ENCODE measurements at places on chromosomes 2 and 18.

DNA sequence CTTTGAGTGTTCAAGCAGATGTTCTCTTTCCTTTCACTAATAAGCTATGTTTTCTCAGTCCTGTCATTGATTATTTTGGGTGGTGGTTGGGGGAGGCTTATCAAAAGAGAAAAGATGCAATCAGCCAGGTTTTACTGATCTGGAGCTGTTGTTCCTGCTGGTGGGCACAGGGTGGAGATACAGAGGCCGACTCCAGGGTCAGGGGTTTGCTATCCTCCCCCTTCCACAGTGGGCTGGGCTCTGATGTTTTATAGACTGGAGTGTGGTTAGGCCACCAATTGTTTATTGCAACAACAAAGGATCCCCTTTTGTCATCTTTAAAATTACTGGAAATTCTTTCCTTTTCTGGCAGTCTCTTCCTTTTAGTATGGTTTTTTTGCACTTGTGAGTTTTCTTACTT, 120.5 kb downstream of the TANC1 start:
- no peak for DNase-seq

GRCh38 chr2:4673025-4673489, 969.7 kb downstream of the DCDC2C start:
- no peak for DNase-seq

GRCh38 chr2:174436351-174436750, 40.8 kb downstream of the SCRN3 start:
- DNase-seq: no peak

DNA sequence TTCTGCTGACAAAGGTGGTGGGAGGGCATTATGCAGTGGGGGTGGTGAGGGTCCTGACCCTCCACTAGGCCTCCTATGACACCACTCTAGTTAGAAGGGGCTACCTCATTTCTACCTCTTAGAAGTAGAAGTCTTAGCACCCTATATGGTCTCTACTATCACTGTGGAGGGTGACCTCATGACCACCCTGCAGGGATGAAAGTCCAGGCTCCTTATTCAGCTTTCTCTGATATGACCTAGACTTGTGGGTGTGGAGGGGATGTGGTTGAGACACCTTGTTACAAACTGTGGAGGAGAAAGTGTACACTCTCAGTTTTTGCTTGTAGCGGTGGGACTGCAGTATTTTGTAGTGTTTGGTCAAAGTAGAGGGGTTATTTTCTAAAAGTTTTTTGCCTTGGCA, 18.6 kb downstream of the TMEM182 start:
- no peak for DNase-seq

GRCh38 chr2:143574069-143574468, 444.9 kb downstream of the ARHGAP15 start:
- DNase-seq: no peak

DNA sequence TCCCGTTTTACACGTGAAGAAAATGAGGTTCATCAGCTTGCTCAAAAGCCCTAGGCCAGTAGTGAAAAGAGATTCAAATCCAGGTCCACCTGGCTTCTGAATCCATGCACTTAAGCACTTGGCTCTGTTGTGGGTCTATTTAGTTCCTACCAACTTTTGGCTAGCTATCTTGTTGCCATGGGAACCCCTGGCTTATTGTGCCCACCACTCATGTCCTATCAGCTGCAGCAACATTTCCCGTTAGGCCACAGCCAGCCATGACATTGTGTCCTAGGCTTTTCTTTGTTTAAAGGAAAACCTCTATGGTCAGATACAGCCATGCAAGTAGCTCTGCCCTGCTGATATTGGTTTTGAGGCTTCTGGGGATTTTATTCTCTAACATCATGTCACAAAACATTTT, 49.8 kb downstream of the PLEK start:
- no peak for DNase-seq

DNA sequence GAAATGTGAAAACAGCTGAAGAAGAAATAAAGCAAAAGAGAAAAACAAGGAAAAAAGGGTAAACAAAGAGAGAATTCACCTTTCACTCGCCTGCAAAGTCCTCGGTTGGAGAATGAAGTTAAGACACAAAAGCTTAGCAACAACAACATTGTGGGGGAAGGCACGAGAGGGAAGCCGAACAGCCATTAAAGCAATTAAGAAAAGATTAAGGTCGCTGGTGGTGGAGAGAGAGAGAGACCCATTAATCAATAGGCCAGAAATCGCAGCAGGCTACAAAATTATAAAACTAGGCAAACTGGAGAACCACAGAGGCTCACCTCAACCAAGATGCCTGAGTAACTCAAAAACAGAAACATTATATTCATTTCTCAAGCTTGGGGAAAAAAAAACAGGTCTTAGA, 120.0 kb upstream of the SIX3 start:
- no peak for DNase-seq

DNA sequence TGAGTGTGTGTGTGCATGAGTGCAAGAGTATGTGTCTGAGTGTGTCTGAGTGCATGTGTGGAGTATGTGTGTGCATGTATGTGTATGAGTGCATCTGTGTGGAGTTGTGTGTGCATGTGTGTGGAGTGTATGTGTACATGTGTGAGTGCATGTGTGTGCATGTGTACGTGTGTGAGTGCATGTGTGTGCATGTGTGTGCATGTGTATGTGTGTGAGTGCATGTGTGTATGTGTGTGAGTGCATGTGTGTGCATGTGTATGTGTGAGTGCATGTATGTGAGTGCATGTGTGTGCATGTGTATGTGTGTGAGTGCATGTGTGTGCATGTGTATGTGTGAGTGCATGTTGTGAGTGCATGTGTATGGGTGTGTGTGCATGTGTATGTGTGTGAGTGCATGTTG, 23.7 kb downstream of the TOGARAM2 start:
- no peak for DNase-seq

GRCh38 chr18:45467945-45468344, 147.3 kb upstream of the SLC14A2 start:
- DNase-seq: no peak

DNA sequence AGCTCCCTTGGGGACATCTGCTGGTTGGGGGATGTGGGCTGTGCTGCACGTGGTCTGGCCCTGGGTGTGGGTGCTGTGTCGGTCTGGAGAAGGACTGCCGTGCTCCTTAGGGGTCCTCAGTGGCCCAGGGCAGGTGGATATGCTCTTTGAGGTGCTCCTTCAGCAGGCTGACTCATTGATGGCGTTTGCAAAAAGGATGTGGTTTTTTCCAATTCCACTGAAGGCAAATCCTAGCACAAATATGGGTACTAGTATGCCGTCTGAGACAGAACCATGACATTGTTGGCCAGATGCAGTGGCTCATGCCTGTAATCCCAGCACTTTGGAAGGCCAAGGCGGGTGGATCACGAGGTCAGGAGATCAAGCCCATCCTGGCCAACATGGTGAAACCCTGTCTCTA, 3.3 kb downstream of the PPP1R7 start:
- no peak for DNase-seq

DNA sequence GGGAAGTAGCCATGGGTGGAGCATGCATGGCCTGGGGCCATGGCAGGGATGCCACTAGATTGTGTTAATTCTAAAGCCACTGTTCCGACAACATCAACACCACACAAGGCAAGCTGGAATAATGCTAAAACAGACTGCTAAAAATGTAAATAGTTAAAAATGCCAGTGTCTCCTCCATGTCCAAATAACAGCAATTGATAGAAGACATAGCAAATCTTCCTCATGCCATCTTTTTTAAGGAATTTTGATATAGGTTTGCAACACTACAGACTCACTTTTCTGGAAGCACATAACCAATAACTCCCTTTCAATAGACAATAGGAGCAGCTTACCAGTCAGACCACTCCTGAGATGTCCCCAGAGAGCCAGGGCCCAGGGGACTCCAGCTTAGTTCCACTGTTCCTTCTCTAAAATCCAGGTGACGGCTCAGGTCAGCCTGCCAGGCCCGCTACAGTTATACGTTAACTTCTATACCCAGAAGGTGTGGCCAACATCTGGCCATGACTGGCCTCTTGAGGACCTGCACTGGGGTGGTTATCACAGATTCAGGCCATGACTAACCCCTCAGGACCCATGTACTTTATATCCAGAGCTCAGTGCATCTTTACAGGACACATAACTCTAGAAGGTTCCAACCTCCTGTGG, 20.3 kb downstream of the TUBB6 start:
- no peak for DNase-seq

DNA sequence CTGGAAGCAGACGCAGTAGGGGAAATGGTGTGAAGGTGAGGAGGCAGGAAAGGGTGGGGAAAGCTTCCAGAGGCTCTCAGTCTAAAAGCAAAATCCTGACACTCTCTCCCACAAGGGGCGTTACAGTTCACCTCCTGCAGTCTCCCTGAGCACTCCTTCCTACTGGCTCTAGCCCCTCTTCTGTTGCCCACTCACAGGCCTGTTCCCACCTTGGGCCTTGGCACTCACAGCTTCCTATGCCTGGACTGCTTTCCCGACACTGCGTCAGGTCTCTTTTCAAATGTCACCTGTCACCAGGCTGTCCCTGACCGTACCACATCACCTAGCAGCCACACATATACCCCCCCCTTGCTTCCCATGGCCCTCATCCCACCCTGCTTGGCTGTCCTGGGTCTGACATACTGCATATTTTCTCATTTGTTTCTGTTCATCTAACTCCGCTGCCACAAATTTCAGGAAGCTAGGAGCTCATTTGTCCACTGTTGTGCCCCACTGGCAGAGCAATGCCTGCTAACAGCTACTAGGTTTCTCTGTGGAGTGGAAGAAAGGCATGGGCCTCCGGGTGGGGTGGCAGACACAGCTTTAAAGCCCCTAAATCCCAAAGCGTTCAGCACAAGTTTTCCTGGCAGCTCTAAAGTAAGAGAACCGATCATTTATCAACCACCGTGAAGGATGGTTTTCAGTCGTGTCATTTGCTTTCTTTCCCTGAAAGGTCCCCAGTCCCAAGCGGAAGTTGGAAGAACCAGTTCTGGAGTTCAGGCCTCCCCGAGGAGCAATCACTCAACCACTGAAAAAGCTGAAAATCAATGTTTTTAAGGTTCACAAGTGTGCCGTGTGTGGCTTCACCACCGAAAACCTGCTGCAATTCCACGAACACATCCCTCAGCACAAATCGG, 118.8 kb downstream of the ZNF532 start:
- DNase-seq: peak; percentile 23

GRCh38 chr18:38009320-38009719, 443.7 kb upstream of the CELF4 start:
- no peak for DNase-seq

GRCh38 chr2:117086943-117087250, 727.6 kb upstream of the DDX18 start:
- no peak for DNase-seq

DNA sequence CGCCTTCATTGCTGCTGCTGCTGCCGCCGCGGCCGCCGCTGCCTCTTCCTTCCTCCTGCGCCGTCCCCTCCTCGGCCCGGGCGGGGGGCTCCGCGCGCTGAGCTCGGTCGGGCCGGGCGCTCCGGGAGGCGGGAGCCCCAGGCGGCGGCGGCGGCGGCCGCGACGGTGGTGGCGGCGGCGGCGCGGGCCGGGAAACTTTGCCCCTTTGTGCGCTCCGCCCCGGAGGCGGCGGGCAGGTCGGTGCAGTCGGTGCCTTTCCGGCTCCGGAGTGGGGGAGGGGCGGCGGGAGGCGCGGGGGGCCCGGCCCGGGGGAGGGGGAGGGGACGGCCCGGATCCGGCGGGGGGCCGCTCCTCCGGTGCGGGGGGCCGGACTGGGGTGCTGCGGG, 205 bp downstream of the TET3 start:
- DNase-seq: no peak

GRCh38 chr18:36176711-36177110, 10.6 kb upstream of the MOCOS start:
- no peak for DNase-seq

- no peak for DNase-seq
These were observed 52.6 kb downstream of the RHBDD1 start for GRCh38 chr2:226888378-226888965.

GRCh38 chr2:85838181-85838580, 50.6 kb downstream of the ST3GAL5 start:
- DNase-seq: peak; percentile 25

- no peak for DNase-seq
These were observed 8.0 kb upstream of the D2HGDH start for GRCh38 chr2:241726459-241726858.

DNA sequence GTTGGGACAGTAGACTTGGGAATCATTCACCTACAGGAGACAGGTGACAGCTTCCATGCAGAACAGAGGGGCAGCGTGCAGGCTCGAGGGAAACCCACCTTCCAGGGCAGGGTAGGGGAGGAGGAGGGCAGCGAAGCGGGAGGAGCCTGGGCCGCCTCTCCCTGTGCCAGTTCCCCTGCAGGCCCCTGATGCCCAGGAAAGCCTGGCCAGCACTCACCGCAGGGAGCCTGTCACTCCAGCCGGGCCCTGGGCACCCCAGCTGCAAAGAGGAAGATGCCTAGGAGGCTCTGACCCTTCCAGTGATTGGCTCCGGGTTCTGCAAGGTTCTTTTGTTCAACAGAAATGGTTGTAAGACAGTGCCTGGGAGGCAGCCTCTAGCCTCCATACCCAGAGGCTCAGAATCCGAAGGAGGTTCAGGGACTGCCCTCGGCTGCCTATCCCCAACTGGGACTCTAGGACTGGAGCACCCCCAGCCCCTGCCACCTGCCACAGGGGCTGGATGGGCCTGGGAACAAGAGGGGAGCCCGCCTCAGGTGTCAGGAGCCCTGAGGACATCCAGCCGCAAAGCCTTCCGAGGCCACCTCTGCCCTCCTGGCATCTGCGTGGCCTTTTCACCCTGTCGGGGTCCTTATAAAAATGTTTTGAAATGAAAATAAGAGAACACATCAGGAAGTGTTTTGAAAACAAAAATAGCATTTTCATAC, 103.2 kb downstream of the PTGR3 start:
- DNase-seq: no peak

- no peak for DNase-seq
These were observed 190.1 kb upstream of the SP5 start for GRCh38 chr2:170524828-170525565.

- DNase-seq: no peak
These were observed 6.5 kb downstream of the GREB1 start for GRCh38 chr2:11540148-11540995.

DNA sequence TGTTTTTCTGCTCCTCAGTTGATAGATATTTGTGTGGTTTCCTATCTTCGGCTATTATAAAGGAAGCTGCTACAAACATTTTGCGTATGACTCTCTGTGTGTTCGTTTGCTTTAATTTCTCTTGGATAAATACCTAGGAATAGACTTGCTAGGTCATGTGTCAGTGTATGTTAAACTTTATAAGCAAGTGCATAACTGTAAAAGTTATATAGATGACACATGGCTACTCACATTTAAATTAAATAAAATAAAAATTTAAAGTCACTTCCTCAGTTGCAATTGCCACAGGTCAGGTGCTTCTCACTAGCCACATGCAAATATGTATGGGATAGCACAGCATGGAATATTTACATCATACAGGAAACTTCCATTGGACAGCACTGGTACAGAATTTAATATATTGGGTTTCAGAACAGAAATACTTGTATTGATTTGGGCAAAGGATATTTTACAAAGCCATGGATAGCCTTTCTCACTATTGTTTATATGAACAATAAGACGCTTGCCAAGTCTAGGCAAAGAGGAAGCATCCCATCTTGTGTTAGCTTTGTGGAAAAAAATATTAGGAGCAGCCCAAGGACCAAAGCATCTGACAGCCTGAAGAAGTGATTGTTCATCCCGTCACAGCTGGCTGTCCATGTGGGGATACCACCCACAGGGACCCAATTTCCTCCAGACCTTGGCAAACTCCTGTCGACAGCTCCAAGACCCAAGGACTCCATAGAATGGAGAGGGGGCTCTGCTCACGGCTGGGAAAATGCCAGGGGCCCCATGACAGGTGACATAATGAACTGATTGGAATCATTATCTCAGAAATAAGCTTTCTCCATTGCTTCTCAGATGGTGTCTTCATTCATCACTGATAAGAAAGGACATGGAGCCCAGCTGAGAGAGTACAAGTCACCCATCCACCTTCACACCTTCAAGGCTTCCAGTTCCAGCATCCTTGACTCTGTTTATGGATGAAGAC, 196.7 kb downstream of the SH3BP4 start:
- DNase-seq: no peak

All from G401 (cell line).